ENCODE measurements at places on chromosomes 12 and 14.

GRCh38 chr14:23610090-23610814 lies 25.9 kb upstream of the DHRS2 start:
- no peak overlapping the region for H3K27ac ChIP-seq
- H3K4me1 ChIP-seq: no peaks in the 10 kb centered on the region
- H3K27me3 ChIP-seq: no peaks in the 10 kb centered on the region
- DNase-seq: no peak

GRCh38 chr14:57884175-57884574 lies 18.3 kb upstream of the SLC35F4 start:
- no peak for DNase-seq
- no peak overlapping the region for H3K27ac ChIP-seq
- peaks cover under 1% of the 10 kb centered on the region for H3K4me1 ChIP-seq
- no peak overlapping the region for H3K4me3 ChIP-seq

DNA sequence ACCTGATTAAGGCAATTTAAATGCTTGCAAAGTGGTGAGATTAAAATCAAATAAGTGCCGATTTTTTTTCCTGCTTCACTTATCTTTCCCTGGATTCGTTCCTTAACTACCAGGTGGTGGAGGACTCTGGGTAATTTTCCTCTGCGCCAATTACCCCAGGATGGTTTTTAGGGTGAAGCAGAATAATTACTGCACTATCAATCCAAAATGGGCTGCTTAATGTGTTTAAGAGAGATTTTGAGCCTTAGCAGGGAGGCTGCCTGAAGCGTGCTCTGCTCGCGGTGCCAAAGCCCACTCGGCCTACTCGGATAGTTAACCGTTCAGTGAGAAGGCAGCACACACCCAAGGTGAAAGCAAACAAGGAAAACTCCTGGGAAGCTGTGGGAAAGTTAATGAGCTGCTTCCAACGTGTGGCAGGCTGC lies 274.9 kb upstream of the LMO3 start:
- no peak overlapping the region for H3K27ac ChIP-seq
- H3K4me3 ChIP-seq: no peak overlapping the region
- peak; percentile 18 for DNase-seq
- no peaks in the 10 kb centered on the region for H3K36me3 ChIP-seq

GRCh38 chr12:132481771-132482745 lies 7.9 kb upstream of the FBRSL1 start:
- no peaks in the 10 kb centered on the region for H3K4me1 ChIP-seq
- no peaks in the 10 kb centered on the region for H3K36me3 ChIP-seq
- H3K27me3 ChIP-seq: peaks cover 70% of the 10 kb centered on the region
- H3K4me3 ChIP-seq: no peak overlapping the region

DNA sequence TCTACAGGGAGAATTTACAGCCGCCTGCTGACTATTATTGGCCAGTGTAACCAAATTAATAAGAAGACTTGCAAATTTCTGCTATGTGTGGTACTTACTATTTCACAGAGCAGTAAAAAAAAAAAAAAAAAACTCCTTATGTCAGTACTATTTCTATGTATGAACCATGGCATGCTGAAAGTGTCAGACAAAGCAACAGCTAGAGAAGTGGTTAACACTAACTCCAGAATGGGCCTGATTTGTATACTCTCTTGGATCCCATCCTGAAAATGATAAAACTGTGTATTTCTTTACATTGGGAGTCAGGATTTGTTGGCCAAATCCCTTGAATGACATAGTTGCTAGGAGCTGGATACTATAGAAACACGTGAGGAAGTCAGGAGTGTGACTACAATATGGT lies 416.8 kb downstream of the EGLN3 start:
- H3K36me3 ChIP-seq: peaks cover 3% of the 10 kb centered on the region
- no peaks in the 10 kb centered on the region for H3K27me3 ChIP-seq
- peaks cover 7% of the 10 kb centered on the region for H3K4me1 ChIP-seq
- no peak overlapping the region for H3K4me3 ChIP-seq

- no peak overlapping the region for H3K4me3 ChIP-seq
- H3K27ac ChIP-seq: no peak overlapping the region
Observed at GRCh38 chr12:27982385-27982784, 9.9 kb upstream of the PTHLH start.

GRCh38 chr12:26767116-26767515 lies 65.9 kb downstream of the ITPR2 start:
- no peaks in the 10 kb centered on the region for H3K4me1 ChIP-seq
- no peak for DNase-seq
- H3K27ac ChIP-seq: no peak overlapping the region
- H3K36me3 ChIP-seq: no peaks in the 10 kb centered on the region

- peak overlapping the region; percentile 64 for H3K4me3 ChIP-seq
- peaks cover 10% of the 10 kb centered on the region for H3K4me1 ChIP-seq
- peak overlapping the region; percentile 73 for H3K27ac ChIP-seq
- H3K36me3 ChIP-seq: peaks cover 6% of the 10 kb centered on the region
- no peak for DNase-seq
- no peaks in the 10 kb centered on the region for H3K27me3 ChIP-seq
Observed at GRCh38 chr12:69469854-69470188, 367 bp upstream of the FRS2 start.

DNA sequence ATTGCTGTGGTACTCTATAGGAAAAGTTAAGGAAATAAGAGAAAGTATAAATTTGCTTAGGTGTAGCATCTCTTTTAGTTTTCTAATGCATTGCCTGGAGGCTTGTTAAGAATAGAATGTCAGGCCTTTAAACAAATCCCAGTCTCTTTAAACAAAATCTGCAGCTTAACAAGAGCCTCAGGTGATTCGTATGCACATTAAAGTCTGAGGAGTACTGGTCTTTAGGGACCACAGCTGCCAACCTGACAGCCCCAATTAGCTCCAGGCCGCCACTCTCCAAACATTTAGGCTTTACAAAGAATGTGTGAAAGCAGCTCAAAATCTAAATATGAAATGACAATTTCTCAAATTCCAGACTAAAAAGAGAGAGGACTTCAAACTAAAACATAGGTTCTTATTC lies 35.7 kb downstream of the PAWR start:
- no peaks in the 10 kb centered on the region for H3K27me3 ChIP-seq
- peak overlapping the region; percentile 37 for H3K27ac ChIP-seq
- H3K4me3 ChIP-seq: no peak overlapping the region
- H3K4me1 ChIP-seq: no peaks in the 10 kb centered on the region
- DNase-seq: no peak

All from neuronal stem cell (in vitro differentiated cells).